ENCODE measurements at places on chromosomes 16 and 17. TPM values are rescaled to one million over a fixed set of nuclear protein-coding genes. Genes with fewer than 3 reads are reported as not detected.

Gene TPSB2
- 10.1 TPM for total RNA-seq

Gene USP6
- not detected for total RNA-seq

Gene OR2C1
- not detected for total RNA-seq

Gene CACNG3
- total RNA-seq: not detected

Gene HID1
- total RNA-seq: 9.0 TPM

Gene TRPV2
- 10.3 TPM for total RNA-seq
